ENCODE measurements at places on chromosomes 7 and 10.

- DNase-seq = no peak
Observed at GRCh38 chr7:131071786-131072504, 255.7 kb upstream of the MKLN1 start.

- peak; percentile 49 for DNase-seq
Observed at GRCh38 chr10:31697271-31698180, 231.1 kb downstream of the ARHGAP12 start.

DNA sequence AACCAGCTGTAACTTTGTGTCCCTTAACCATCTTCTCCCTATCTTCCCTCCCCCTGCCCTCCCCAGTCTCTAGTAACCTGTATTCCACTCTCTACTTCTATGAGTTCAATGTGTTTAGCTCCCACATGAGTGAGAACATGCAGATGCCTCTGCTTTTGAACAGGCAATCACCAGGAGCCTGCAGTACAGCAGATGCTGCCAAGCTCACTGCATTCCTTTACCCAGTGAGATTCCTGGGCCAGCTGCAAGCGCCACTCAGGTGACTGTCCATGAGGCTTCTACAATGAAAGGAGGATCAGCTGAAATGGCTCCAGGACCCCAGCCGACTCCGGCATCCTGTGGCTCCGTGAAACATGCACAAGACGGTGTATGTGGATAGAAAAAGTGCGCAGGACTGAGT is 15.7 kb downstream of the GRID1 start:
- DNase-seq = no peak

- no peak for DNase-seq
Observed at GRCh38 chr7:117862378-117862777, 10.9 kb downstream of the CTTNBP2 start.
